ENCODE measurements at places on chromosomes 1 and 21.

DNA sequence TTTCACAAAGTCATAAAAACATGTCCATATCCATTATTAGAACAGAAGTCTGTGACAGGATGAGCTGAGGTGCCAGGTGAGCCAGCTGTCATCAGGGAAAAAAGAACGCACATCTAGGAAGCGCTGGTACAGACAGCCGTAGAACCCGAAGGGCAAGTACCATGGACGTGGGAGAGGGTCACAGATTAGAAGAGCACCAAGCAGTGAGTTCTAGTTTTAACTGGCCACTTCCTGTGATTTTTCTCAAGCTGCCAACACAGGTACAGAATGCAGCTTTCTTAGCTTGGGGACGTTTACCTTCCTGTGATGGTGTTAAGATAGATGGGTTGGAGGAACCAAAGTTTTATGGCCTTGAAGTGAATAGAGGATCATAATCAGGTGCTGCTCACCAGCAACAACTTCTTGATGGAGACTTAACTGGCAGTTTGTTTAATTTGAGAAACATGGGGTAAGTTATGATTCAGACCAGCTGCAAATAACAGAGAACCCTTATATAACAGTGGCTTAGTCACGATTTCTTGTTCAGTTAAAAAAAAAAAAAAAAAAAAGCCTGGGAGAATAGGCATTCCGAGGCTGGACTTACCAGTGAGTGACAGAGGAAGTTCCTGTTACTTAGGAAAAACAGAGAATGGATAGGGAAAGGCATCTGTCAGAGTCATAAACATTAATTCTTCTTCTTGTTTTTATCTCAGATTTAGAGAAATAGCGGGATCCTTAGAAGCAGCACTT is 30.9 kb downstream of the AGT start:
- no peak for DNase-seq

DNA sequence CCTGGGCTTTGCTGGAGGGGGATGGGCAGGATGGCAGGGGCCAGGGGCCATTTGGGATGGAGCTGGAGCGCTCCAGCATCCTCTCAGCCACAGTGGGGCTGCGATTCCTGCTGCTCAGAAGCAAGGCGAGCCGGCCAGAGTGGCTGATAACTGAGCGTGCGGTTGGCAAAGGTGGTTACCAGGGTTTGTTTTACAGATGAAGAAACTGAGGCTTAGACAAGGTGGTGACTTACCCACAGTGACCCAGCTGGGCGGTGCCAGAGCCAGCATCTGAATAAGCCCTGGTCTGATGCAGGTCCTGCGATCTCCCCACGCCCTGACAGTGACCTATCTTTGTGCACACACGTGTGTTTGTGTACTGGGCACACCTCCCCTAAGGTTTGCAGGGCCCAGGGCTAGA is 5.9 kb upstream of the PRXL2B start:
- DNase-seq, result no peak

- DNase-seq, result no peak
Observed at GRCh38 chr1:1624443-1625403, 7.2 kb upstream of the MMP23B start.

- DNase-seq, result no peak
Observed at GRCh38 chr1:12709091-12709491, 6.8 kb upstream of the AADACL3 start.

DNA sequence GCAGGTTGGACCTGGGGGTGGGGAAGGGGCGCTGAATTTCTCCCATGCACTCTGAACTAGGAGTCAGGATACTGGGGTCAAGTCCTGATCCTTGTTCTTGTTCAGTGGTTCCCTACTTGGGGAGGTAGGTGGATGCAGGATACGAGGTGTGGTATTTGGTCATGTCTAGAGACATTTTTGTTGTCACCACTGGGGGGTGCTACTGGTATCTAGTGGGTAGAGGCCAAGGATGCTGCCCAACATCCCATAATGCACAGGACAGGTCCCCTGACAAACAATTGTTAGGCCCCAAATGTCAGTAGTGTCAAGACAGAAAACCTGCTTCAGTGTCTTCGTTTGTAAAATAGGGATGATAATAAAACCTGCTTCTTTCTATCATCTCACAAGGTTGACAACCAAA is 259.0 kb upstream of the FOXD3 start:
- DNase-seq, result no peak

DNA sequence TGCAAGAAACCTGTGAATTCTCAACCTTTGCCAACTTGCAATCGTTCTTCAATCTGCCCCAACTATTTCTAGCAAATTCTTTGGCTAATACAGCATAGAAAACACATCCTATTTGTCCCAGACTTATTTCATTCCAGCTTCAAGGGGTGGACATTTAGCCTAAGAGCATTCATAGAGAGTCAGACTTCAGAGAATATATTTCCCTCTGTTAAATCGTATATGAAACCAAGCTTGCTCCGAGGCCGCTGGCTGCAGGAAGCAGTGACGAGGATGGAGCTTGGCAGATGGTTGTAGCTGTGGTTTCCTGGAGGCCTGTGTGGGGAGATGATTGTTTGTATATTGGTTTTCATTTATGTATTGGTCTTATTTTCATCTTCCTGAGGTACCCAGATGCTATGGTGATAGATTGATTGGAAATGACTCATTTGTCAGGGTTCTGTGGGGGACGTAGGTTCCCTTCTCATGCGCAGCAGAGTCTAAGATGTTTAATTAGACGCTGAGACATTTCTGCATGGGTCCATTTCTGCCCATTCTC is 26.1 kb downstream of the MAN1C1 start:
- peak; percentile 70 for DNase-seq

- no peak for DNase-seq
Observed at GRCh38 chr1:245549996-245550719, 395.4 kb downstream of the KIF26B start.

- DNase-seq, result no peak
Observed at GRCh38 chr1:116377541-116378529, 4.8 kb downstream of the ATP1A1 start.

DNA sequence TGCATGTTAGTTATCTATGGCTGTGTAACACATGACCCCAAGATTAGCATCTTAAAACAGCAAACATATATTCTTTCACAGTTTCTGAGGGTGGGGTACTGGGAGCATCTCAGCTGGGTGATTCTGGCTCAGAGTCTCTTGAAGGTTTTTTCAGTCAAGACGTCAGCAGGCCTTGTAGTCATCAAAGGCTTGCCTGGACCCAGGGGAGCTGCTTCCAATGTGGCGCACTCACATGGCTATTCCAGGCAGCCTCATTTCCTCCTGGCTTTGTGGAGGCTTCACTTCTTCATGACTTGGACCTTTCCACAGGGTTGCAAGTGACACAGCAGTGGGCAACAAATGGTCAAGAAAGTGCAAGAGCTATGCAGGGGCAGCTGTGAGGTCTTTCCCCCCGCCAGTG is 114.7 kb downstream of the ACTL8 start:
- no peak for DNase-seq

- DNase-seq, result no peak
Observed at GRCh38 chr1:162389021-162389818, 7.7 kb downstream of the C1orf226 start.

GRCh38 chr1:215475796-215476481 is 91.2 kb upstream of the KCTD3 start:
- DNase-seq, result no peak

DNA sequence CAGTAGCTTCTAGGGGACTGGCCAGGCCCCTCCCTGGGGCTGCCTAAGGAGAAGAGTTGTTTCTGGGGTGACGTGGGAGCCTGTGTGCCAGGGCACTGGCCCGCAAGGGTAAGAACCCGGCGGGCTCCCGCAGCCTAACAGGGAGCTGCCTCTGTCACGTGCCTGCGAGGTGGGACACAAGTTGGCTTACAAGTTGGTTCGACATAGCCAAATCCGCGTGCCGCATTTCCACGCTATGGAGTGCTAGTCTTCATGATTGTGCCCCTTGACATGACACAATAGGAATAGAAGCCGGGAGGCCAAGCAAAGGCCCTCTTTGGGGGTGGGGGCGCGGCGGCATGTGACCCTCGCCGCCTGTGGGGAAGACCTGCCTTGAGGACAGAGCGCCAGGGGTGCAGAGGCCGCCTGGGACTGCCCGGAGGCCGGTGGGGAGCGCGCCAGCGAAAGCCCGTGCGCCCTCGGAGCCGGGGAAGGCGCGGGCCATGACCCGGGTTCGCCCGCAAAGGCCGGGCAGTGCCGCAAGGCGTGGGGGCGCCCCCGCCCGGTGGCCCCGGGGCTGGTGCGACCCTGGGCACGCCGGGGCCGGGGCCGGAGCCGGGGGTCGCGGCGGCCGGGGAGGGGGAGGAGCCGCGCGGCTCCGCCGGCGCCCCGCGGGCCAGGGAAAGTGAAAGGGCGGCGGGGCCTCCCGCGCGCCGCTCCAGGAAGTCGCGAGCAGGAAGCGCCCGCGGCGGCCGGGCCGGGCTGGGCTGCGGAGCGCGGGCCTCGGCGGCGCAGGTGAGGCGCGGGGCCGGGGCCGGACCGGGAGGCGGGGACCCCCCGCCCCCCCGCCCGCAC is at the start of gene SLC37A1:
Gene SLC37A1 (plus strand): TSS at position 702 of the 834 bp plus-strand sequence. CDS start 4,603 bp downstream, outside the sequence.
- no peak for DNase-seq

DNA sequence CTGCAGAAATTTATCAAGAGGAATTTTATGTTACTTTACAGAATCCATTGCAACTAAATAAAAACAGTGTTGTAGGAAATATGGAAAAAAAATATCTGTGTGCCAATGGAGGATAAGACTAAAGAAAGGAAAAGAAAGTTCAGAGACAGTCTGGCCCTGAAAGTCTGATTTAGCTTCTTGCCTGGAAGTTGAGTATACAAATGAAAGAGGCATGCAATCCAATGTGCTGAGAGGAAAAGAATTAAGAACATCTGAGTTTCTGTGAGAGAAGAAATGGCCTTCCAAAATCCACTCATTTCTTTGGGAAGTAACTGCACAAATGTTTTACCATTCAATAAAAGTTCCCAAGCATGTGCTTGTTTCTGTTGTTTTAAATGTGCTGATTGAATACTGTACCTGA is 65.1 kb downstream of the LHX9 start:
- no peak for DNase-seq

DNA sequence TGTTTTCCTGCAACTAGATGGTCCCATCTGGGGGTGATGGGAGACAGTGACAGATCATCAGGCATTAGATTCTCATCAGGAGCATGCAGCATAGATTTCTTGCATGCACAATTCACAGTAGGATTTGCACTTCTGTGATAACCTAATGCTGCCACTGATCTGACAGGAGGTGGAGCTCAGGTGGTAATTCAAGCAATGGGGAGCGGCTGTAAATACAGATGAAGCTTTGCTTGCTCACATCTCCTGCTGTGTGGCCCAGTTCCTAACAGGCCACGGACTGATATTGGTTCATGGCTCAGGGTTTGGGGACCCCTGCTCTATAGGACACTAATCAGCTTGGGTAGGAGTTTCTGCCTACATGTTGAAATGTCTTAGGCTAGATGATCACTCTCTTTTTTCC is 320.0 kb downstream of the PRDM2 start:
- no peak for DNase-seq

- DNase-seq, result no peak
Observed at GRCh38 chr1:85502625-85503083, 37.7 kb upstream of the DDAH1 start.

GRCh38 chr1:161021970-161022353 is 1.0 kb upstream of the F11R start:
- no peak for DNase-seq

GRCh38 chr21:34933609-34934335 is 115.3 kb downstream of the RUNX1 start:
- DNase-seq, result peak; percentile 87

DNA sequence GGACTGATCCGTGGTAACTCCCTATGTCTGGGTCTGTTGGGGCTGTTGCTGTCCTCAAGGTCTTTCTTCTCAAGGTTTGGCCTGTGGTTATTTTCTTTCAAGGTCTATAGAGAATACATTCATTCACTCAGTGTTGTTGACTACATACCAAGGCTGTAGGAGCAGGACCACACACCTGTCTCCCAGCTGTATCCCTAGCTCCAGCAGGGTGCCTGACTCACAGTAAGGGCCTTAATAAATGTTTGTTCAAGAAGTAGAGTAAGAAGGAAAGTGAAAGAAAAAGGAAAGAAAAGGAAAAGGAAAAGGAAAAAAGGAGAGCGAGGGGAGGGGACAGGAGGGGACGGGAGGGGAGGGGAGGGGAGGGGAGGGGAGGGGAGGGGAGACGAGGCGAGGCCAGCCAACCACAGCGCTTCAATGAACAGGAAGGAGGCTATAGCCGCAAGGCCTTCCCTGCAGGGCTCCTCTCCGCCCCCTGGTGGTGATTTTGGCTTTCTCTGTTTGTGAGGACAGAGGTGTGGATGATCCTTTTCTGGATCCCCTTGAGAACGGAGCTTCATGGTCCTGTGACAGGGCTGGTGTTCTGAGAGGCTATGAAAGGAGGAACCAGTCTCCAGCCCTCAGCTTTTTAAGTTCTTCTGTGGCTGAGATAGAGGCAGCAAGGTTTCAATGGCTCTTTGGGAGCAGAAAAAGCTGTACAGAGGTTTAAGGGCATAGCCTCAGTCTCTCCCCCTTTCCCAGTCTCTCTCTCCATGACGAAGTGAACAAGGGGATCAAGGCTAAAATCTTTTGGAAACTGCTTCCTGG is 30.6 kb upstream of the LCE5A start:
- DNase-seq, result peak; percentile 50

- DNase-seq, result peak; percentile 68
Observed at GRCh38 chr21:33383056-33383888, 19.9 kb upstream of the IFNGR2 start.

GRCh38 chr1:110672001-110672752 is 2.6 kb downstream of the KCNA3 start:
- DNase-seq, result peak; percentile 94

DNA sequence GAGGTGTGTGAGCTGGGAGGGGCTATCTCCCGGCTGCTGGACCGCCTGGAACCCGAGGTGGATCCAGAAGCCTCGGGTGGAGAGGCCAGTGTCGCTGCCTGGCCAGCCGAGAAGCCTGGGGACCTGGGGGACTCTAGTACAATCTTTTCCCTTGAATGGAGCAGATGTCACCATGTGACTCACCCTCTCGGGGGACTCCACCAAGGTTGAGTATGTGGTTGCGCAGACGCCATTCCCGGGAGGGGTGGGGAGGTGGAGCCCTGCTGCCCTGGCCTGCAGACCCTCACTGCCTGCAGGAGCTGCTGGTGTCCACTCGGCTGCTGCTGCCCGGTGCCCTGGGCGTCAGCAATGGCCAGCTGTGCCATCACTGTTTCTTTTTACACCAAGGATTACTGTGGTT is 40.3 kb downstream of the TP73 start:
- DNase-seq, result no peak

GRCh38 chr1:165925498-165926079 is 98.2 kb downstream of the UCK2 start:
- no peak for DNase-seq

DNA sequence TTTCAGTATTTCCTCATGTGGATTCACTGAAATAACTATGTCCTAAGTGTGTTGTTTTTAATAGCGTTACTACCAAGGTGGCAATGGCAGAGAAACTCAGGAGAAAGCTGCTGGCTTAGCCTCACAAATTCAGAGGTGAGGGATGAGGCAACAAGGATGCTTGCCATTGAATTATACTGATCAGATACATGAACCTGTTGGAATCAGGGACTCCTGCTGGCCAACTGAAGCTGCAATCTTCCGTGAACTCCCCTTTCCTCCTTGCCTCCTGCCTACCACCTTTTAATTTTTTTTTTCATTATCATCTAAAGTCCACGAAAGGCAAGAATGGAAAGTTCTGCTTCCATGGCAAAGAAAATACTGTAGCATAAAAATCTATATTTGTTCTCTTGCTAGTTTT is 254.7 kb downstream of the NFIA start:
- no peak for DNase-seq

Data from T-helper 2 cell (primary cell).